ENCODE measurements at places on chromosomes 5 and 9.

GRCh38 chr5:84438456-84438855, 53.8 kb upstream of the EDIL3 start:
- DNase-seq, result no peak

- DNase-seq, result no peak
These were observed 495.7 kb downstream of the TLE1 start for GRCh38 chr9:81193362-81194339.

GRCh38 chr5:128669803-128670202, 131.8 kb upstream of the FBN2 start:
- no peak for DNase-seq

GRCh38 chr5:61280761-61281427, 51.2 kb upstream of the ZSWIM6 start:
- DNase-seq, result no peak

GRCh38 chr9:107513464-107514100, 24.0 kb upstream of the KLF4 start:
- no peak for DNase-seq

DNA sequence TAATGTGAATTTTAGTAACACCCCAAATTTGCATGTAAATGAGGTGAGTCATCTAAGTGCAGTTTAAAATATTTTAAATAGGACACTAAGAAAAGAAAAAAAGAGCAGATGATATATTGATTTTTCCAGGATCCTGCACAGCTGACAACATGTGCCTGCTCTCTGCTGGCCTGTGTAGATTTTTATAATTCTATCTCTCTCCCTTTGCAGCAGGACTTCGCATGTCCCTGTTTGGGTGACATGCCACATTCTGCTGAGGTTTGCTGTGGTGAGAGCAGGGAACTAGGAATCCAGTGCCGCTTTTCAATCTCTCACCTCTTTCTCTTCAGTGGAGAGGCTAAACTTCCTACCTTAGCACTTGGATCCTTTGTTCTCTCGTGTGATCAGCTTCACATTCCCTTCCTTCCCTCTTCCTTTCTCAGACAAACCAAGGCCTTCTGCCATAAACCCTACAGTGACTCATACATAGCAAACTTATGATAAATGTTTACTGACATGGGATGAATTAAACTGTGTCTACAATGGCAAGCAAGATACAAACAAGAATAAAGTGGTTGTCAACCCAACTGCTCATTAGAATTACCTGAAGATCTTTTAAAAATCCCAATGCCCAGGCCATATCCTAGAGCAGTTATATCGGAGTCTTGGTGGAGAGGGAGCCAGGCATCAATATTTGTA, 198.8 kb upstream of the EFNA5 start:
- DNase-seq, result no peak

- no peak for DNase-seq
These were observed 8.7 kb downstream of the SLC6A19 start for GRCh38 chr5:1209896-1210776.

All from retina (tissue), 1 donor.